Central memory CD8-positive, alpha-beta T cell (primary cell): ENCODE measurements at places on chromosomes 7 and 10.
A peak's percentile ranks its signal among the peaks of the same experiment; 100 is the strongest.

- no peak for DNase-seq
- H3K36me3 ChIP-seq = no peaks in the 10 kb centered on the region
- H3K27me3 ChIP-seq = no peaks in the 10 kb centered on the region
- no peak overlapping the region for H3K27ac ChIP-seq
These were observed 72.8 kb downstream of the CFTR start for GRCh38 chr7:117552660-117553059.

GRCh38 chr7:148535217-148535616, 55.3 kb upstream of the C7orf33 start:
- H3K36me3 ChIP-seq = no peaks in the 10 kb centered on the region
- DNase-seq = no peak
- no peak overlapping the region for H3K27ac ChIP-seq
- peak overlapping the region; percentile 41 for H3K4me3 ChIP-seq

- H3K27ac ChIP-seq = no peak overlapping the region
- no peaks in the 10 kb centered on the region for H3K4me1 ChIP-seq
- no peak for DNase-seq
- H3K27me3 ChIP-seq = no peaks in the 10 kb centered on the region
- H3K36me3 ChIP-seq = no peaks in the 10 kb centered on the region
These were observed 216.3 kb downstream of the GFRA1 start for GRCh38 chr10:116056445-116057293.

DNA sequence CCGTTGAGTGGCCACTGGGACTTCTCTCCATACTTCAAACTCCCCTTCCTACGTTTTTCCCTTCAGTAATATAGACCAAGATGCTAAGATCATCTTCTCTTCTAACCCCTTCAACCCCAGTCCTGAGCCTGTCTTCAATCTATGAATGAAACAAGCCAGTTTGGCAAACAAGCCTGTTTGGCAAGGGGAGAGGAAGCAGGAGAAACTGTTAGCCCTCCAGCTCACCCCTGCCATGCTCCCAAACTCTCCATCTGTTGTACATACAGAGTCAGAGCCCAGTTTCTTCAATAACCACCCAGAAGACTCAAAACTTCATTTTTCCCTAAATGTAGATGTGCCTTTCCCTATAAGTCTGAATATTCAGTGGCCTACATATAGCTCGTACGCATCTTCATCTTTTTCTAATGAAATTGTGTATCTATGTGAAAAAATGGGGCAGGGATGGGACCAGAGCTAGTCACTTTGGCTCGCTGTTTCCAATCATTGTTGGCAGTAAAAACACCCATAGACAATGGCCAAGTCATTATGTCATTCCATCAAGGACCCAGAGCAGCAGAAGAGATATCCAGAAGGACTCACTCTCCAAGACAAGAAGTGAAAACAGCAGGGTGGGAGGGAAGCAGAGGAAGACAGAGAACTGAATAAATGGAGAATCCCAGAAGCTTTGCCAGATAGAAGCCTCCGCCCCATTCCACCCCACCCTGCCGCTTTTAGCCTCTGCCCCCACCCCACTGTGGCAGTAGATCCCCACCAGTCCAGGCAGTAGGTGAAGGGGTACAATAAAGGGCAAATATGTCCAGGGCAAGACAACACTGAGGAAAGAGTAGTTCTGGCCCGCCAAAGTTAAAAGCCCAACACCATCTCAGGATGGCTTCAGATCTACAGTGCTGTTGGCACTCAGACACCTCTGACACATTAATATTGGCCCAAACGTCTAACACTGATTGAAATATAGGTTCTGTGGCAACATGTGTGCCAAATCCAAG, 87.3 kb downstream of the DOCK4 start:
- no peaks in the 10 kb centered on the region for H3K4me1 ChIP-seq
- no peak for DNase-seq
- H3K36me3 ChIP-seq = no peaks in the 10 kb centered on the region
- no peak overlapping the region for H3K4me3 ChIP-seq
- H3K27ac ChIP-seq = no peak overlapping the region

DNA sequence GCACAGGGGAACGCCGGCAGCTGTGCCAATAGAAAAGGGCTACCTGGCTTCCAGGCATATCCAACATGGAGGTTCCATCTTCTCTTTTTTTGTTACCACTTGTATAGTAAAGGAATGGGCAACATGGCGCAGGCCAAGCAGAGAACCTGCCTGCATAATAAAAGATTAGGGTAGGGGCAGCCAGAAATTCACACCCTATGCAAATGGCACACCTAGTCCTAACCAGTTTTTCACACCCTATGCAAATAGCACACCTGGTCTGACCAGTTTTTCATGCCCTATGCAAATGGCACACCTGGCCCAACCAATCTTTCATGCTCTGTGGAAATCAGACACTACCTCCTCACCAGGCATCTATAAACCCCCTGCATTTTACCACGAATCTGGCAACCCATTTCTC, 369.5 kb downstream of the IPMK start:
- no peaks in the 10 kb centered on the region for H3K4me1 ChIP-seq
- no peak overlapping the region for H3K27ac ChIP-seq
- H3K36me3 ChIP-seq = no peaks in the 10 kb centered on the region
- no peak overlapping the region for H3K4me3 ChIP-seq

DNA sequence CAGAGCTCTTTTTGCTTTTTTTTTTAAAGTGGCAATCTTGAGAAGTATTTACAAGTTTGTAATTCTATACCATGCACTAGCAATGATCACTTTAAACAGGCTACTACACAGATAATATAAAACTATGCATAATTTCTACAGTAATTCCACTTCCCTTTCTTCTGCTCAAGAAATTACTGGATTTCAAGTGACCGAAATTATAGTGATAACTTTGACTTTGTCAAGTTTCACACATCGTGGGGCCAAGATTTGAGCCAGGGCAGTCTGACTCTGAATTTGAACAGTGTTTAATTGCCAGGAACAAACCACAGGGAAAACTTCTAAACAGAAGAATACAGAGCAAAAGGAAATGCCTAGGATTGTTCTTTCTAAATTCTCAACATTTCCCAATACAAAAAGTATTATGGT, 288.3 kb upstream of the MKLN1 start:
- peak overlapping the region; percentile 13 for H3K4me3 ChIP-seq
- H3K27ac ChIP-seq = peak overlapping the region; percentile 20
- no peak for DNase-seq
- H3K4me1 ChIP-seq = peaks cover 72% of the 10 kb centered on the region
- peaks cover 64% of the 10 kb centered on the region for H3K36me3 ChIP-seq
- no peaks in the 10 kb centered on the region for H3K27me3 ChIP-seq

DNA sequence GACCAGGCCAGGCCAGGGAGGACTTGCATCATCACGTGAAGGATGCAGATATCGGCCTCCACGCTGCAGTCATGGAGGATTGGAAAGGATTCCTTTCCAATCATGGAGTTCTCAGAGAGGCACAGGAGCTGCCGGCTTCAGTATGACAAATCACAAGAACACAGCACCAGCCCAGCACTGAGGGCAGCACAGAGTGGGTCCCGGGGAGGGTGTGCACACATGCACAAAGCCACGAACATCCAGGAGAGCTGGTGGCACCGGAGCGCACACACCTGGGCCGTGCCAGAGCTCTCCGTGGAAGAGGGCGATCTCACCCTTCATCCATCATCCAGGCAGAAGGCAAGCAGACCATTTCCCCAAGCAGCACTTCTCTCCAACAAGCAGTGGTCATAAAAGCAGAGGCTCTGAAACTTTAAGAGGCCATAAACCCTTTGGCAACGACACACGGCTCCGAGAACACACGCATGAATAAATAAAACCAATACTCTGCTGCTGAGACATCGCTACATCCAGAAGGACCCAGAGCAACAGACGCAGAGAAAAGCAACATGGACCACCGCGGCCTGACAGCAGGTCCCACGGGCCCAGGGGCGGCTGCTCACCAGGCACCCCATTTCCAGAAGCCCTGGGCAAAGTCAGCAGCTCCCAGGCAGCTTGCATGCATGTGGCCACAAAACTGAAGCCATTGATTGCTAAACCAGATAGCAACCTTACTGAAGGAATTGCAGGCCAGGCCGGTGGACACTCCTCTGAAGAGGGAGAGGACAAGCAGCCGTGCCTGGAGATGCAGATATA, 180.8 kb downstream of the USP6NL start:
- no peak overlapping the region for H3K27ac ChIP-seq
- DNase-seq = no peak

- H3K4me3 ChIP-seq = no peak overlapping the region
- no peaks in the 10 kb centered on the region for H3K4me1 ChIP-seq
- H3K27ac ChIP-seq = no peak overlapping the region
- peaks cover 14% of the 10 kb centered on the region for H3K27me3 ChIP-seq
- no peak for DNase-seq
- H3K36me3 ChIP-seq = no peaks in the 10 kb centered on the region
These were observed 48.4 kb downstream of the ASB13 start for GRCh38 chr10:5618042-5618441.

DNA sequence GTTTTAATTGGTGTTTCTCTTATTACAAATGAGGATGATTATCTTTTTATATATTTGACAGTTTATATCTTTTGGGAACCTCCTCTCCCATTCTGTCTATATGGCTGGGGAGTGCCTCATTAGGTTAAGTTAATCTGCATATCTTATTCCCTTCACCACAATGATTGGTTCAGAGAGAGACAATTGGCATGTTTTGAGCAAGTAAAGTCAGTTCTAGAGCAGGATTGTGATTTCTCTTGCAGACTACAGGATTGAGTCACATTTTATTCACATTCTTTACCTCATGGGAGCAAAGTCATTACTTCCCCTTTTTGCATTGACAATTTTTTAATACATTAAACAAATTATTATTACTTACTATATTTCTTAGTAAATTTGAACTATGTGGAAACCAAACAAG, 345.6 kb downstream of the MDFIC start:
- peaks cover 39% of the 10 kb centered on the region for H3K27me3 ChIP-seq
- H3K36me3 ChIP-seq = peaks cover 1% of the 10 kb centered on the region
- H3K4me3 ChIP-seq = no peak overlapping the region
- no peak overlapping the region for H3K27ac ChIP-seq

DNA sequence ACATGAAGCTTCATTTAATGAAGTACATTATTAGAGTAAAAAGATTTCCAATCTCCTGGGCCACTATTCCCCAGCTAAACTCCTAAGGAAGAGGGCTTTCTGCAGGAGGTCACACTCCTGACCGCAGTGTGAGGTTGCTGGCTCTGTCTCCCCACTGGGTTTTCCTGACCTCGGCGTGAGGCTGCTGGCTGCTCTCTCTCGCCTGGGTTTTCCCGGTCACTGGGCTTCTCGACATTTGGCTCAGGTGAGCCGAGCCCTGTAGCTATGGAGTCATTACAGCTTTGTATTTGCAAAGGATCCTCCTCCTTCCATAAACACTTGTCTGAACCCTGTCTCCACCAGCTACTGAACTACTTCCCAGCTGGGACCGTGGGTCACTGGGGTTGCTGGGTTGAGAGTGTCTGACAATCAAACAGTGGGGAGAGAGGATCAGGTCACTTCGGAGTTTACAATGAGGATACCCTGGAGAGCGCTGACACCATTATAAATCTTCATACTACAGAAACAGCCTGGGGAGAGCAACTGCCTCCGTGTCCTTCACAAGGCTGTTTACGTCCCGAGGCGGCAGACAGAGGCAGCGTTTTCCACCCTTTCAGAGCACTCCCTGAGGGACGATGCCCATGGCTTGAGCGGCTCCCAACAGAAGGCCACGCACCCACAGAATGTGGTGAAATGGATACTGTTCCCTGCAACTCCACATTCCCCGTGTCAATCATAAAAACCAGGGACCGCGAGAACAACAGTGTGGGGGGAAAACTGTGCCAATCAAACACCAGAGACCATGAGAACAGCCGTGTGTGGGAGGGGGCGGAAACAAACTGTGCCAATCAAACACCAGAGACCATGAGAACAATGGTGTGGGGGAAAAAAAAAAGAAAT, 226.2 kb downstream of the ZMYND11 start:
- peaks cover 2% of the 10 kb centered on the region for H3K36me3 ChIP-seq
- peaks cover 7% of the 10 kb centered on the region for H3K4me1 ChIP-seq
- no peak for DNase-seq

DNA sequence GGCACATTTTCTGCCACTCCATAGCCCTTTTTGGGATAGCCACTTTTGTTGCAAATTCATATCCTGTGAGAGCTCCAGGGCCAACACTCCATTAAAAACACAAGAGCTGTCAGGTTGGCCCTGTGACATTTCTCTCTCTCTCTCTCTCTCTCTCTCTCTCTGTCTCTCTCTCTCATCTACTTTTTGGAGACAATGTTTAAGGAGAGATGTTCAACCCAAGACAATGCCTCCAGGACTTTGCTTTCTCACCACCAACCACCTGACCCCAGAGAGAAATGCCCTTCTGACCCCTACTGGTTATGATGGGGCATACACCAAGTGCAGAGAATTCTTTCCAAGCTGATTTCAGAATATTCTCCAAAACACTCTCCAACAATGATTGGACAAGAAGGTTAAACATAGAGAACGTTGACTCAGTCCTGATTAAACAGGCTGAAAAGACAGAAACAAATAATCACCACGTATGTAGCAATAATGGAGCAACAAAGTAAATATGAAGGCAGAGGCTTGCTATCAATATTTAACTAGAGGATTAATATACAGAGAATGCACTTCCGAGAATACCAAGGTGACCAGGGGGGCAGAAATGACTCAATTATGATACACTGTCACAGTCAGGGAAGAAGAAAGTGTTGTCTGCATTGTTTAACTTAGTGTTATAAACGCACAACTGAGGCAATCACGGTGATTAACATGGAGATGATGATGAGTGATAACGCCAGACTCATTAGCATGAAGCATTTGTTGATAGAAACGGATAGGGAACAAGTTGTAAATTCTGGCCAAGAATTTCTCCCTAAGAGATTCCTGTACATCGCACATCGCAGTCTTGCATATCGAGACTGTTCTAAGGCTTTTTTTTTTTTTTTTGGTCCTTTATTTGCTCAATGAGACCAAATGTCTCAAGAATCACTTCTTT, 178.5 kb downstream of the NRP1 start:
- no peak for DNase-seq
- peaks cover 30% of the 10 kb centered on the region for H3K4me1 ChIP-seq
- no peaks in the 10 kb centered on the region for H3K27me3 ChIP-seq
- H3K4me3 ChIP-seq = peak overlapping the region; percentile 10

DNA sequence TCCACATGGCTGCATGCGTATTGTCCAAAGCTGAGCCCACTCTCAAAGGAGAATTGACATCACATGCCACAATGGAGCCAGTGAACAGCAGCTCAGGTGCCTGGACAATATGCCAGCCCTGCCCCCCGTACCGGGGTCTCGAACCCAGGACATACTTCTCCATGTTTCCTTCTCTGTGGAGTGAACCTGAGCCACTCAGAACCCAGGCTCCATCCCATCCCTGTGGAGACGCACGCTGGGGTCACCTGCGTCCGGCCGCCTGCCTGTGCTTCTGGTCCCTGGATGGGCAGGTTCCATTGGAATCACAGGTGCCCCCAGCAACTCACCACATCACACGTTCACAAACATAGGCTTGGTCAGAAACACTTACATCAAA, 229.8 kb downstream of the DNAJB6 start:
- peak overlapping the region; percentile 35 for H3K27ac ChIP-seq
- peaks cover 28% of the 10 kb centered on the region for H3K4me1 ChIP-seq
- DNase-seq = no peak
- H3K27me3 ChIP-seq = peaks cover 3% of the 10 kb centered on the region
- H3K4me3 ChIP-seq = peak overlapping the region; percentile 26

DNA sequence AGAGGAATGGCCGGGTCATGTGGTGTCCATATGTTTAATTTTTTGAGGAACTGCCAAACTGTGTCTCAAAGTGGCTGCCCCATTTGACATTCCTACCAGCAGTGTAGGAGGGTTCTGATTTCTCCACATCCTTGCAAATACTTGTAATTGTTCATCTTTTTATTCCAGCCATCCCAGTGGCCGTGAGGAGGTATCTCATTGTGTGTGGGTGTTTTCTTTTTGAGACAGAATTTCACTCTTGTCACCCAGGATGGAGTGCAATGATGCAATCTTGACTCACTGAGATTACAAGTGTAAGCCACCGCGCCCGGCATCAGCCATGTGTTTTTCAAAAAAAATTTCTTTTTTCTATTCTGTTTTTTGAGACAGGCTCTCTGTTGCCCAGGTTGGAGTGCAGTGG, 38.7 kb upstream of the DLG5 start:
- H3K4me3 ChIP-seq = no peak overlapping the region
- H3K4me1 ChIP-seq = no peaks in the 10 kb centered on the region
- no peak overlapping the region for H3K27ac ChIP-seq
- H3K27me3 ChIP-seq = peaks cover 24% of the 10 kb centered on the region
- DNase-seq = no peak
